Right atrium auricular region (tissue), 2 donors: ENCODE measurements at places on chromosomes 4 and X. TPM values are rescaled to one million over a fixed set of nuclear protein-coding genes. Genes with fewer than 3 reads are reported as not detected.

DNA sequence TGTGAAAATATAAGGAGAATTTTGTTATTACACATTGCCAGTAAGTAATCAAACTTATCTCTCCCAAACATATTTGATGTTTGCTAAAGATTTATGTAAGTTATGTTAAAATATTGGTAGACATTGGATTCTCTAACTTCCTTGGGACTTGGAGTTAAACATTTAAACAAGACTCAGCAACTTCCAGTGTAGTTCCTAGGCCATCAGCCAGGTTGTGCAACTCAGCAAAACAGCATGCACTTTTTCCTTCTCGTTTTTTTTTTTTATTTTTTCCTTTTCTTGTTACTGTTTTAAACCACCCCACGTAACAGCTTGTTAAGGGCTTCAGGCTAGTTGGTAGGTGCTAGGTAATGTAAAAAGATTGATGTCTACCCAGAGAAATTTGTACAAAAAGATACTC is 510.4 kb downstream of the ANKRD50 start:
- no peak for DNase-seq

GRCh38 chrX:38045538-38046096 is 39.3 kb downstream of the SYTL5 start:
- DNase-seq, result no peak

Gene NAA11
- total RNA-seq, result not detected

Gene PNMA6A
- 1.7 TPM for total RNA-seq

DNA sequence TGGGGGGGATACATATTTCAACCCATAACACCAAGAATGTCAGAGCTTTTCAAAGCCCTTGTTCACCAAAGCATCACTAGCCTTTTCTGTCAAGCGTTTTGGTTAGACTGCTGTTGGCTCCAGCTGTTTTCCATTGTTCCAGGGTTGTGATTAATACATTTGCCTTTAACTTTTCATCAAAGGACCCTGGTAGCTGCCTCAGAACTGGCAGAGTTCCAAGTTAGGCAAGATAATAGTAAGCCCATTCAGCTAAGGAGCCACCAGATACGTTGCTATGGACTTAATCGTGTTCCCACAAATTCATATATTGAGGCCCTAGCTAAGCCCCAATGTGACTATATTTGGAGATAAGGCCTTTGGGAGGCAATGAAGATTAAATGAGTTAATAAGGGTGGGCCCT is 37.1 kb downstream of the ENOPH1 start:
- no peak for DNase-seq

GRCh38 chr4:85557016-85557901 is 82.3 kb downstream of the ARHGAP24 start:
- no peak for DNase-seq

Gene NUDT10
- 0.79 TPM for total RNA-seq

- no peak for DNase-seq
These were observed 15.7 kb upstream of the NDST3 start for GRCh38 chr4:118018381-118019145.

- DNase-seq, result no peak
These were observed 79.8 kb upstream of the SMARCAD1 start for GRCh38 chr4:94127707-94128328.

- no peak for DNase-seq
These were observed 1575.3 kb upstream of the AGA start for GRCh38 chr4:179017581-179017980.

DNA sequence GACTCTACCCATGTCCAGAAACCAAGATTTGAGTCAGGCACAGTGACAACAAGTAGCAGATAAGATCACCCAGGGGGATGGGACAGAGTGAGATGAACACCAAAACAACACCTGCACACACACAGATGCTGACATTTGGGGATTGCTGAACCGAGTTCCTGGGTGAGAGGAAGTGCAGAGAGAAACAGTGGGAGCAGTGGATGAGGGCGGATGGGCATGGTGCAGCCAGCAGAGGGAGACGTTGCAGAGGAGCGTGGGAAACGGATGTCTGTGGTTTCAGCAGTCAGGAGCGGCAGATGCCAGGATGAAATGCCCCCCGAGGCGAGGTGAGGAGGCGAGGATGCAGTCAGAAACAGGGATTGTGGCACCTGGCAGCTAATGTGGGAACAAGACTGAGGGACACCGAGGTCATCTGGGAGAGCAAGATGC is 78.6 kb upstream of the STS start:
- no peak for DNase-seq

GRCh38 chr4:122334828-122335227 is 44.0 kb upstream of the ADAD1 start:
- DNase-seq, result no peak

- DNase-seq, result no peak
These were observed 38.6 kb upstream of the CRMP1 start for GRCh38 chr4:5931526-5931925.

Gene AREG
- 31.3 TPM for total RNA-seq

DNA sequence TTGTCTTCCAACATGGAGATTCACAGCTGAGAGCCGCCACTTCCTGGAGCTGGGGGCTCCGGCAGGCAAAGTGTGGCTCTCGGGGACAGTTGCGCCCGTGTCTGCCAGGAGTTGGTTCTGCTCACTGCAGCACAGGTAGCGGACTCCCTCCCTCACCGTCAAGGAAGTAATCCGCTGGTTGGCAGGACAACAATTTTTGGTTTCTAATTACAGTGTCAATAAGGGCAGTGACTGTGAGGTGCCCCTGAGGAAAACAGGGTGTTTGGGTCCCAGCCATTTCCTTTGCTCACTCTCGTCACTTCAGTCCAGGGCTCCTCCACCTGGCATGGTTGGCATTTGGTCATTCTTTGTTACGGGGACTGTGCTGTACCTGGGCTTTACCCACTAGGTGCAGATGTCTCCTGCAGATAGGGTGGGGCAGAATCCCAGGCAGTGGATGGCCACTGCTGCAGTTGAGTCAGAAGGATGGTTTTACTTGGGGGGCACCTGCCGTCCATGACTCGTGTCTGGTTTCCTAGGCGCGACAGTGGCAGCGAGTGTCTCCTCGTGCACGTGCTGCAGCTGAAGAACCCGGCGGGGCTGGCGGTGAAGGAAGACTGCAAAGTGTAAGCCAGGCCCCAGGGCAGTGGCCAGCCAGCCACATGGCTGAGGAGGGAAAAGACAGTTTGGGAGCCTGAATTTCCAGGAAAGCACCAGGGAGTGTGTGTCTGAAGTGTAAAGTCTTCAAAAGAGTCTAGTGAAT is 32.1 kb upstream of the CLCN4 start:
- no peak for DNase-seq

DNA sequence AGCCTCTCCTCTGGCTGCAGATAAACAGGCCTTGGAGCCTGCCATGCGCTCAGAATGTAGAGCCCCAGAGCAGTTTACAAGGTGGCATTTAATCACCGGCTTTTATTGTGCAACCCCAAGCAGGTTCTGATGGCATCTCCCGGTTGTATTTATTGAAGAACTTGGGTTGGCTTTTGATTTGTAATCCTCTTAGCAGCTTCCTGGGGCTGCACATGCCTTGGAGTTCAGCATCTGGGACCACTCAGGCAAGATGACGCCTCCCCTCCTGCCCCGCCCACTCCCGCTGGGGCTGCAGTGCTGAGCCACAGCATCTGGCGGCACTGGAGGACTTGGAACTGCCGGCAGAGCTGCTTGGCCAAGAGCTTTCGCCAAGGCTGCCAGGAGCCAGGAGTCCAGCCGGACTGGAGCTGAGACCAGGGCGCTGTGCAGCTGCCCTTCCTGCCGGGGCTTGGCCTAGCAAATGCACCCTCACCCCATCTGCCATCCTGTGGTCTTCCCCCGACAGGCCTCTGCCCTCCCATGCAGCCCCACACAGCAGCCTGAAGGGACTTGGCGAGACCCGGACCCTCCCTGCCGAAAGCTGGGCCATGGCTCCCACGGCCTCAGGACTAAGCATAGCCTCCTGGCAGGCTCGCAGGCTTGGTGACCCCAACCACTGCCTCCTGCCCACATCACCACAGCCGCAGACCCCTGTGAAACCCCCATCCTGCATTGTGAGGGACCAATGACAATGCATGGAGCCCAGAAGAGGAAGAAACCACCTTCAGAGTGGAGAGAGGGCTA is 5.4 kb downstream of the HTRA3 start:
- peak; percentile 91 for DNase-seq

DNA sequence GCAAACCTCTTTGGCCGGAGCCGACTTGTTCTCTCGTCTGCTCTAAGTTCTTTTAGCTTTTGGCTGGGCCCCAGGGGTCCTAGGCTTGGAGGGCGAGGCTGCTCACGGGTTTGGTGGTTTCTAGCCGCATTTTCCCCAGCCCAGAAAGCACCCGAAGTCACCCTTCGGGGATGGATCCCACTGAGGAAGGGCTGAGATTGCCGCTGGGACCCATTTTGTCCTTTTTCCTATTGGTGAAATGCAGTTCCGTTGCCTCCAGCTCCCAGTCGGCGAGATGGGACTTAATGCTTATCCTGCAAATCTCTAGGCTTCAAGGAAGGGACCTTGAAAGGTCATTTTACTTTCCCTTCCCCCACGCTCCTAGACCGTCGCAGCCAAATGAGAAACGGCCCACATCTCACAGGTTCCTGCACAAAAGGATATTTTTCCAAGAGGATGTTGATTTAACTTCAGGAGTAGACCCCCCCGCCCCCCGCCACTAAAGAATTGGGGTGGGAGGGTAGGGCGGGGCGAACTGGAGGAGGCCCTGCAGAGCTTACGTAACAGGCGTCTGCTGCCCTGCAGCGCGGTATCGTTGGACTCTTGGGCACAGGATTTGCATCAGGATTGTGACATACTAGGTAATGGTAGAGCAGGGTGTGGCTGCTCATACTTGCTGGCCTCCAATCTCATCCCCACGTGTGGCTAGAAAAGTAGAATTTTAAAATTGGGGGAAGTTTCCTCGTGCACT is 564 bp downstream of the PGK1 start:
- DNase-seq, result peak; percentile 69

DNA sequence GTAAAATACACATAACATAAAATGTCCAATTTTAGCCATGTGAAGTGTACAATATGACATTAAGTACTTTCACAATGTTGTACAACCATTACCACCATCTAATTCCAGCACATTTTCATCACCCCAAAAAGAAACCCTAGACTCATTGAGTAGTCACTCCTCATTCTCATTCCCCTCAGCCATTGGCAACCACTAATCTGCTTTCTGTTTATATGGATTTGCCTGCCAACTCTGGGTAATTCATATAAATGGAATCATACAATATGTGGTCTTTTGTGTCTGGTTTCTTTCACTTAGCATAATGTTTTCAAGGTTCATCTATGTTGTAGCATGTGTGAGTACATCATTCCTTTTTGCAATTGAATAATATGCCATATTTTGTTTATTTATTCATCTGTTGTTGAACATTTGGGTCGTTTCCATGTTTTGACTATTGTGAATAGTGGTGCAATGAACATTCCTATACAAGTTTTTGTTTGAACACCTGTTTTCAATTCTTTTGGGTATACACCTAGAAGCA is 43.0 kb downstream of the EIF2S3 start:
- no peak for DNase-seq

Gene KIAA1210
- total RNA-seq, result not detected

Gene USP26
- total RNA-seq, result not detected

DNA sequence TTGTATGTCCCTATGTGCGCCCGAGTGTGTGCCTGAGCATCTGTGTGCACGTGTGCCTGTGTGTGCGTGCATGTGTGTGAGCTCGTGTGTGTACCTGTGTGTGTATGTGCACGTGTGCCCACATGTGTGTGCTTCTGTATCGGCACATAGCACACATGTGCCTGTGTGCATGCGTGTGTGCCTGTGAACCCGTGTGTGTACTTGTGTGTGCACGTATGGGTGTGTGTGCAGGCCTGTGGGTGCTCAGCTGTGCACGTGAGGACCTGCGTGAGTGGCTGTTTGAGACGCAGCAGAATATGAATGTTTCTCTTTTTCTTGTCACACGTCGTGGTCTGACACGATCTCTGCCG is 4.3 kb downstream of the AKAP17A start:
- no peak for DNase-seq

- no peak for DNase-seq
These were observed 23.9 kb upstream of the TMSB4X start for GRCh38 chrX:12950851-12951594.

Gene BRS3
- total RNA-seq, result not detected

GRCh38 chrX:110755061-110755460 is 40.6 kb downstream of the CHRDL1 start:
- DNase-seq, result no peak

Gene POU4F2
- total RNA-seq, result not detected

- no peak for DNase-seq
These were observed 158.5 kb upstream of the MXRA5 start for GRCh38 chrX:3504916-3505315.

Gene RPA4
- total RNA-seq, result not detected

- DNase-seq, result no peak
These were observed 20.5 kb downstream of the GLRB start for GRCh38 chr4:157096439-157096838.

GRCh38 chr4:37400241-37400881 is 155.8 kb downstream of the NWD2 start:
- no peak for DNase-seq

Gene CXorf51B
- total RNA-seq, result not detected

GRCh38 chr4:27381815-27382214 is 521.2 kb downstream of the STIM2 start:
- no peak for DNase-seq

GRCh38 chr4:6230827-6231662 is 30.7 kb upstream of the JAKMIP1 start:
- no peak for DNase-seq

Gene AMBN
- total RNA-seq, result not detected

Gene EDA
- total RNA-seq, result 13.1 TPM

DNA sequence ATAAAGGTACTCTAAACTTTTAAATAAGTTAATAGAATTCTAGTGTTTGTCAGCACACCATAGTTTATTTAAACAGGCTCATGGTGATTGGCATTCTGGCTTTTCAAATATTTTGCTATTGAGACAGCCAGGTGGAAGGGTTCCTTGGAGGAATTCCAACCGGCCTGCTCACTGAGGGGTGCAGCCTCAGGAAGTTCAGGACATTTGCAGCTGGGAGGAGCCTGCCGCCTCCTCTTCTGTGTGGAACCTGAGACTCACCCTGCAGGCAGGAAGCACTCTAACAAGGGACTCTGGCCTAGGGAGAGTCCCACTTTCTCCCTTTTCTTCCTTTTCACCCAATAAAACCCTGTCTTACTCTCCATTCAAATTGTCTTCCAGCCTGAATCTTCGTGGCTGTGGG is 1328.0 kb downstream of the FSTL5 start:
- no peak for DNase-seq

Gene HSD17B13
- not detected for total RNA-seq

GRCh38 chrX:134542485-134542884 is 82.5 kb downstream of the HPRT1 start:
- DNase-seq, result peak; percentile 50

DNA sequence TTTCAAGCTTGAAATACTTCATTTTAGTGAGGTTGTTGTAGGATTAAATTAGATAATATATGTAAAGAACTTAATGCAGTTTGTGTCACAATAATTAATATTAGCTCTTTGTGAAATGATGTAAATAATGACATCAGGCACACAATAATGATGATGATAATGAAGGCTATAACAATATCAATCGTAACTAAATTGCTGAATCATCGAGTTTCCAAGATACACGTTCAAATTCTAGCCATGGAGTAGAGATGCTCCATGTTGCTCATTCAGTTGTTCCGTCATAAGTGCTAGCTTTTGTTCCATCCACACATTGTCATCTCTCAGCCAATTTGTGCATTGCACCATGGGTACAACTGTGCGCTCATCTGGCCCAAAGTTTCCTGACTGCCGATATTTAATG is 83.1 kb downstream of the CPXCR1 start:
- no peak for DNase-seq
